ENCODE measurements at places on chromosomes 7 and 10. TPM values are rescaled to one million over a fixed set of nuclear protein-coding genes. Genes with fewer than 3 reads are reported as not detected.

Gene OR2A1
- not detected for total RNA-seq

Gene ITGA8
- not detected for total RNA-seq

Gene C10orf105
- total RNA-seq = not detected

Gene GFRA1
- total RNA-seq = under 0.01 TPM

Gene TAS2R4
- 4.3 TPM for total RNA-seq

Gene MALRD1
- total RNA-seq = 0.33 TPM

Gene AKR1D1
- total RNA-seq = not detected

Gene CALCR
- total RNA-seq = not detected

Gene RAB19
- total RNA-seq = not detected

Gene FAM241B
- total RNA-seq = not detected

Gene CCDC172
- not detected for total RNA-seq

Gene AGR3
- total RNA-seq = 8.0 TPM

Gene GSTO2
- 20.5 TPM for total RNA-seq

Gene GJC3
- not detected for total RNA-seq

Gene TWIST1
- 6.3 TPM for total RNA-seq

Gene PKD2L1
- not detected for total RNA-seq

Gene PPP3CB
- 20.3 TPM for total RNA-seq

Gene ZPBP
- total RNA-seq = not detected

Gene POMZP3
- 4.7 TPM for total RNA-seq

Gene FAM25C
- total RNA-seq = 20.6 TPM

Gene PPP1R17
- not detected for total RNA-seq

Gene POLL
- 18.8 TPM for total RNA-seq

Gene SFTPA1
- not detected for total RNA-seq

Gene IFIT1
- 1.5 TPM for total RNA-seq

Gene CYP17A1
- total RNA-seq = not detected
